Stimulated activated CD8-positive, alpha-beta memory T cell treated with anti-CD3 and anti-CD28 coated beads, Interleukin-12 subunit alpha, Interleukin-12 subunit beta, amount 100 ng/mL, for 1 hour (primary cell): ENCODE measurements at places on chromosomes 6 and 20.

- no peak for DNase-seq
Observed at GRCh38 chr6:128172752-128173682, 272.2 kb upstream of the THEMIS start.

- DNase-seq = no peak
Observed at GRCh38 chr6:161211380-161212035, 62.4 kb downstream of the AGPAT4 start.

DNA sequence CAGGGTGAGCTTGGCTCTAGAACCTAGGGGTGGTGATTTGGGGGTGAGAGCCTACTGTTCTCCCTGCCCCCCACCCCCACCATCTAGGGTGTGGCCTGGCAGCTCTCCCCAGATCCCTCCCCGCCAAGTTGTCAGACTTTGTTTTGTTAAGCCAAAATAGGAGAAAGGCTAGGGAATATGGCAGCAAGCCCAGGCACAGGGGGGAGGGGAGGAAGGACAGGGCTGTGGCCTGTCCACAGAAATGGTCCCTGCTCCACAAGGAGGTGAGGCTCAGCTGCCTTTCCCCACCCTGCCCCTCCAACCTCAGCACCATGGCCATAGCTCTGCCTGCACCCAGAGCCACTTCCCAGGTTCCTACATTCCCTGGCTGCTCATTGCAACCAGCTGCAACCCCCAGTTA lies 17.2 kb downstream of the SCUBE3 start:
- no peak for DNase-seq

DNA sequence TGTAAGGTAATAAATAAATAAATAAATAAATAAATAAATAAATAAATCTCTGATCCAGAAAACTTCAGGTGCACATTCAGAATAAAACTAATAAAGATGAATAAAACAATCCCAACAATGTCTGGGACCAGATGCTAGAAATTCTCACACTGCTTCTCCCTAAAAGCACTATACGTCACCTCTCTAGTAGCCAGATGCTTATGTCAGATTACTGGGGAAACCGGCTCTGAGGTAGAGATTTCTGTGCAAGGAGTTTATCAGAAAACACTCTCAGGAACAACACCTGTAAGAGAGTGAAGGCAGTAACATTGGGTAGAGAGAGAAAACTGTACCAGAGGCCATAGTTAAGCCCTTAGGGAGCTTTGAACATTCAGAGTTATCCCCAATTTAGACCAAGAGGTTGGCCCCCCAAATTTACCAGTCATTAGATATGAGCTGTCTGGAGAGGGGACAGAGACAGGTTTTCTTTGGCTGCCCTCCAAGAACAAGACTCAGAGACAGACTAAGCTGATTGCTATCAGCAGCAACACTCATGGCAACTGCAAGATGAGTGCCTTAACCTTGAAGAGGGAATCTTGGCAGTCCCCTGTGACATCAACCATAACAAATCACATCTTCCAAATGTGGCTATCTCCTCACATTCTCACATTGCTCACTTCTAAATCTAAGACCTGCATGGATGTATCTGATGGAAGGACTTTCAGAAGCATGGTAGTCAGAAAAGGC lies 151.2 kb upstream of the BMP5 start:
- DNase-seq = no peak

DNA sequence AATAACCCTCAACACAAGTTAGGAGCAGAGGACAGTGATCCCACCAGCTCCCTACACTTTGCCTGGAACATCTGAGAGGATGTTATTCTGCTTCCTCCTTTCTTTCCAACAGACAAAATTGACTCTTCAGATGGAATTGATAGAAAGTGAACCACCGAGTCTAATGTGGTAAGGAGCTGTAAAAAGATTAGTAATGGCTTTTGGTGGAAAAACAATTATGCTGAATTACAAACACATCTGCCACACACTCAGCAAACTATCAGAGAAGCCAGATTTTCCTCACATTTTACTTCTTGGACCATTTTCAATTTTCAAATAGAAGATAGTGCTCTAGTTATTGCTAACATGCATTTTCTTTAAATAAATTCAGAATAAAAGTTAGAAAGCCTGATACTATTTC lies 171.8 kb upstream of the COL21A1 start:
- DNase-seq = no peak

DNA sequence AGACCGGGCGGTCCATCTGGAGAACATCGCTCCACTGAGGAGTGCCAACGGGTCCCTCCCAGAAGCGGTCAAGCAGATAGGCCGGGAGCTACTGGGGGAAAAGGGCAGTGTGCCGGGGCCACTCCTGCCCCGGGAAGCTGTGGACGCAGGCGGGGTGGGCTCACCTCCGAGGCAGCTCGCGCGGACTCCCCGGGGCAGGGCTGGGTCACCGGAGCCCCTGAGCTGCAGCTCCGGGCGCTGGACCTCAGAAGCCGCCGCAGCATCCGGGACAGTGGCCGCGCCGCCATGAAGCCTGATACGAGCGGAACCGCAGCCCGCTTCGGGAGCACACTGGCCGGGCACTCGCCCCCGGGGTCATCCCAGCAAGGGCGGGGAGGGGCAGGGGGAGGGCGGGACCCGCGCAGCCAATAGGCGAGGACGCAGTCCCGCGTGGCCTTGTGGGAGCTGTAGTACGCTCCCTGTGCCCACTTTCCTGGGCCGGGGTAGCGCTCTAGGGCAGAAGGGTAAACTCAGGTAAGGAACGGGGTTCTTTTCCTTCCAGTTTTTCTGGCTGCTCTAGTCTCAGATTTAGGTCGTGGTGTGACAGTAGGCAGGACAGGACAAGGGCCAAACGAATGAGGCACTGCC lies at the start of gene MOCS1:
TSS of gene MOCS1 (minus strand) at position 332 of the 627 bp plus-strand sequence. CDS start at position 287, 45 bp downstream.
- DNase-seq = peak; percentile 3

GRCh38 chr20:22974354-22974753 lies 60.8 kb upstream of the SSTR4 start:
- no peak for DNase-seq

GRCh38 chr6:145839653-145840052 lies 25.1 kb upstream of the FBXO30 start:
- no peak for DNase-seq

DNA sequence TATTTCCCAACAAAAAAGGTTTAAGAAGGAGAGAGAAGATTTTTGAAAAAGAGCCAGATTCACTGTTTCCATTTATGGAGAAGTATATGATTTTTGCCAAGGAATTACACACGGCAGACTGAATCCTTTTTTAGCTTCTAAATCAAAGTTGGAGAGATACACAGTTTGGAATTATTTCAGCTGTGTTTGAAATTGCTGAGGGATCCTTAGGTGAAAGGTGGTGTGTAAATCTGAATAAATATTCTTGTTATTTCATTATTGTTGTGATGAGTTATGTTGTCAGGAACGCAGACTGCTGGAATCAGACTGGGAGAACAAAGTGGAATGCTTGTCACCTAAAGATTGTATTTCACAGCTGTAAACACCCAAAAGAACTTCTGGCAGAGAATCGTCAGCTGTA lies 168.5 kb upstream of the AKIRIN2 start:
- no peak for DNase-seq

- no peak for DNase-seq
Observed at GRCh38 chr6:87721311-87721710, 19.3 kb upstream of the AKIRIN2 start.

GRCh38 chr20:46279103-46279502 lies 29.2 kb downstream of the CDH22 start:
- DNase-seq = no peak

DNA sequence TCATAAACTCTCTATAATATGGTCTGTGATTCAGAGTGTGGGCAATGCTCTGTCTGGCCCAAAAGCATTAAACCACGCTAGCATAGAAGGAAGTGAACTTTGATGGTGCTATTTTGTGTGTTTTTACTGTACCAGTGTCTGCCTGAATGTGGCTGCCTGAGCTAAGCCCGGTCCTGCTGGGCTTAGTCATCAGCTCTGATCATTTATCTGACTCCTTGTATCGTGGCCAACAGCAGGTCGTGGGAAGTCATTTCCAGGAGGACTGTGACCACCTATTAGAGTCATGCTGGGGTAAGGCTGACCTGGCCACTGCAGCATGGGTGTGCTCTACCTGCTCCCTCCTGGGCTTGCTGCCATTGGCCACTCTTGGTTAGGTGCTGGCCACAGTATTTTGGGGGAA lies 239.1 kb upstream of the CEP162 start:
- no peak for DNase-seq

- no peak for DNase-seq
Observed at GRCh38 chr6:108689272-108690161, 128.8 kb downstream of the FOXO3 start.

- DNase-seq = no peak
Observed at GRCh38 chr6:155455766-155456165, at the start of gene NOX3. TSS of gene NOX3 (minus strand) at chr6:155455839. CDS start at chr6:155455800, 39 bp downstream.

DNA sequence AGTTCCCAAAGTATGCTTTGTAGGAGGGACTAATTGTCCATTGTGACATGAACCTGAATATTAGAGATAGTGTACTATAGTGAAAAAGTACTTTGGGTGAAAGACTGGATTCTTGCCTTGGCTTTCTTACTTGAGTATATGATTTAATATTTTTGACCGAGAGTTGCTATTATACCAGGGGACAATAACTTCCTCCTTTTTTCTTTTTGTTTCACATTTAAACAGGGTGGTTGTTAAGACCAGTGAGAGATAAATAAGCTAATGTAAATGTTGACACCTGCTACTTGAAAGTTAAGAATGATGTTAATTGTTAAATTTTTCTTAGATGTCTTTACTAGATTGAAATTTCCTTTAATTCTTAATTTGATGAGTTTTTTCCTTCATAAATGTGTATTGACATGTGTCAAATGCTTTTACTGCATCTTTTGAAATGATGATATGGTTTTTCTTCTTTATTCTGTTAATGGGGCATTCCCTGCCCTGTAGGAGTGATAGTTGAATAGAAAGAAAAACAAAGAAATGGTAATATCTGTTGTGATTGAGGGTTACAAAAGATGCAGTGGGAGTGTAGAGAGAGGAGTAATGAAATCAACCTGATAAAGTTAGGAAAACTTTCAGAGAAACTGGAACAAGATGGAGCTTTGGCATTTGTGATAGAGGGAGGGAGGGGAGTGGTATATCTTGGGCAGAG lies 48.4 kb downstream of the ZFAND3 start:
- DNase-seq = no peak

DNA sequence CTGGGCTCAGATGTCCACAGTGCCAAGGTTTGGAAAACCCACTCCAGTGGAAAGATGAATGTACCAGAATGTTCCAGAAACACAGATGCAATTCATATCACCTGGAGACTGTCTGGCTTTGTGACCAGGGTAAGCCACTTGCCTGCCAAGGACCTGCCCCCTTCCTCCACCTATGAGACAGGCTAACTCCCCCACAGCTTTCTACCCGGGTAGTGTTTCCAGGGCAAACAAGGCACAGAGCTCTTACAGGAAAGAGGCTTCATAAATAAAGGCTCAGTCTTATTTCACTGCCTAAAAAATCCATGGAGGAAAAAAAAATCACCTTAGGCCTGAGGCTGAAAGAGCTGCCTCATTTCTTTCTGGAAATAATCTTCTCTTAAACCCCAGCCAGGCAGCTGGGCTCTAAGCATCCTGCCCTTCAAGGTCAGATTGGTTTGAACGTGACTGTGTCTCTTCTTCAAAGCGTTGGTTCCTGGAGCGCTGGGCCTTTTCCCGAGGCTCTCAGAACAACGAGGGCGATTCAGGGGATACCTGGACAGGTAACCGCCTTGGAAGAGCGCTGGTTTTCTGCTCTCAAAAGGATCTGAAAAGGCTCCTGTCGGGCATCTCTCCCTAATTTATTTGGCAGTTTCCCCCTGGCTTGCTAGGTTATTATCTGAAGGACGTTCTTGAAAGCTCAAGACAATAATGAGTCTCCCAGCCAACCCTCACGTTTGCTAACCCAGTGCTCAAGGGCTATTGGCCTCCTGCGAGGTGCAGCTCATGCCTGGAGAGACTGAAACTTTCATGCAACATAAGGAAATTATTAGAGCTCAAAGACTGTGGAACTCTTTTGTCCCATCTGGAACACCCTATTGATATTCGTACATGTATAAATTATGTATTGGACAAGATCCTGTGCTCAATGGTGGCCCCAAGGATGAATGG lies 199.2 kb upstream of the PMEPA1 start:
- DNase-seq = no peak

- DNase-seq = no peak
Observed at GRCh38 chr20:4697831-4698221, 23.9 kb upstream of the PRND start.

DNA sequence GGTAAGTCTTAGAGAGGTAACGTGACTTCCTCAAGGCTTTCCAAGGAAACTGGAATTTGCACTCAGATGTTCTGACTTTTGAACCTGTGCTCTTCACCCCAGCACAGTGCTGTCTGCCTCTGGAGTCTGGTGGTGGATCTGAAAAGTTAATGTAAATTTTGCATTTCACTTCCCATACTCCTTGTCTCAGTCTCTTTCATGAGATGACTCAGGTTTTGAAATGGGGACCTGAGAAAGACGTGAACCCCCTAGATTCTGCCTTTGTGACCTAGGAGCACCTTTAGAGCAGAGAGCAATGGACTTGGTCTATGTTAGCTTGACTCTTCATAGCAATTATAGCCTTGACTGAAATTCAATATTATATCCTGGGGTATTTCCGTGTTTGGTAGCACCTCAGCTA lies 223.0 kb downstream of the QKI start:
- DNase-seq = no peak

DNA sequence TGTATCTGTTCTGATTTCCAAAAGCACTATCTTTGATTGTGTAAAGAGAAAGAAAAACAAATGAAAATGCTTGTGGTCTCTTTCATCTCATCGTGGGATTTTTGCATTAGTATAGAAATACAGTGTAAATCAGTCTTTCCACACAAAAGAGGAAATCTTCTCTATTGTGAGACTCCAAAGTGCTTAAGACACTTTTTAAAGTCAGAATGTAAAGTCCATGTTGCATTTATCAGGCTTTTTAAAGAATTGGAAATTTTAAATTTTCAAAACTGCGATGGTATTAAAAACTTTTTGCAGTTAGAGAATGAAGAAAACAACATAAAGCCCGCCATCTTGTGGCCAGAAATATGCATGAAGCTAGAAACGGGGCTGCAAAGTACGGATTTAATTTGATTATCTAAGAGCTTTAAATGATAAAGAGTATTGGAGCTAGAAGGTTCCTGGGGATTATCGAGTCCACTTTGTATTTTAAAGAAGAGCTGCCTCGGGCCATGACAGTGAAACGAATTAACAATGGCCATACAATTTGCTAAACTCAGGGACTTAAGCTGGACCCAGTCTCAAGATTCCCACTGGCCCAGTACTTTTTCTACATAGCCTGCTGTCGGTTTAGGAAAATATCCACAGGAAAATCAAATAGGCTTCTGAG lies 339.6 kb downstream of the ARHGAP18 start:
- peak; percentile 28 for DNase-seq

DNA sequence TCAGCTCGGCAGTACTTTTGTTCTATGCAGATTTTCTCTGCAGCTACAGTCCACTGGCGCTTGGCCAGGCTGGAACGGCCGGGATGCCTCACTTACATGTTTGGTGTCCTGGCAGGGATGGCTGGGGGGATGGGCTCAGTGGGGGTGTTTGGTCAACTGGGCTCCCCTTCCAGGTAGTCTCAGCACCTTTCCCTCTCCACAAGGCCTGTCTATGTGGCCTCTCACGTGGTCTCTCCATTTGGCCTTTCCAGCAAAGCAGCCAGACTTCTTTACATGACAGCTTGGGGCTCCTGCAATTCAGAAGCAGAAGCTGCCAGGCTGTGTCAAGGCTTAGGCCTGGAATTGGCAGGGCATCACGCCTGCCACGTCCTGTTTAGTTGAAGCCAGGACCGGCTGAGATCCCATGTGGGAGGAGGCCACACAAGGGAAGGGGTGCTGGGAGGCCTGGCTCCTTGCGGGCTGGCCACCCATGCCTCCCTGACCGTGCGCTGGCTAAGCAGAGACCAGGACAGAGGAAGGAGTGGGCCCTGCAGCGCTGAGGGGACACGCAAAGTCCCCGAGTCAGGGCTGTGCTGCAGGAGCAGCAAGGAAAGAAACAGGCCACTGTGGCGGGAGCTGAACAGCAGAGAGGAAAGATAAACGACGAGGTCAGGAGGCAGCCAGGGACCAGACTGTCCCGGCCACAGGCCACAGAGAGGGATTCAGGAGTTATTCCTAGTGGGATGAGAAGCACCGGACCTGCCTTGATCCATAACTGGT lies 38.9 kb downstream of the MGME1 start:
- no peak for DNase-seq
